Neural progenitor cell (in vitro differentiated cells): ENCODE measurements at places on chromosomes 12 and 14. TPM values are rescaled to one million over a fixed set of nuclear protein-coding genes. Genes with fewer than 3 reads are reported as not detected.

RNASE4 gene
- total RNA-seq, result 2.0 and 2.1 TPM in 2 replicates

CFAP251 gene
- 0.92 and 1.5 TPM in 2 replicates for total RNA-seq

- no peak for DNase-seq
Observed at GRCh38 chr14:93832081-93832480, 43.8 kb upstream of the PRIMA1 start.

GRCh38 chr14:99578541-99579101 lies 25.4 kb downstream of the CCDC85C start:
- DNase-seq, result no peak

DNA sequence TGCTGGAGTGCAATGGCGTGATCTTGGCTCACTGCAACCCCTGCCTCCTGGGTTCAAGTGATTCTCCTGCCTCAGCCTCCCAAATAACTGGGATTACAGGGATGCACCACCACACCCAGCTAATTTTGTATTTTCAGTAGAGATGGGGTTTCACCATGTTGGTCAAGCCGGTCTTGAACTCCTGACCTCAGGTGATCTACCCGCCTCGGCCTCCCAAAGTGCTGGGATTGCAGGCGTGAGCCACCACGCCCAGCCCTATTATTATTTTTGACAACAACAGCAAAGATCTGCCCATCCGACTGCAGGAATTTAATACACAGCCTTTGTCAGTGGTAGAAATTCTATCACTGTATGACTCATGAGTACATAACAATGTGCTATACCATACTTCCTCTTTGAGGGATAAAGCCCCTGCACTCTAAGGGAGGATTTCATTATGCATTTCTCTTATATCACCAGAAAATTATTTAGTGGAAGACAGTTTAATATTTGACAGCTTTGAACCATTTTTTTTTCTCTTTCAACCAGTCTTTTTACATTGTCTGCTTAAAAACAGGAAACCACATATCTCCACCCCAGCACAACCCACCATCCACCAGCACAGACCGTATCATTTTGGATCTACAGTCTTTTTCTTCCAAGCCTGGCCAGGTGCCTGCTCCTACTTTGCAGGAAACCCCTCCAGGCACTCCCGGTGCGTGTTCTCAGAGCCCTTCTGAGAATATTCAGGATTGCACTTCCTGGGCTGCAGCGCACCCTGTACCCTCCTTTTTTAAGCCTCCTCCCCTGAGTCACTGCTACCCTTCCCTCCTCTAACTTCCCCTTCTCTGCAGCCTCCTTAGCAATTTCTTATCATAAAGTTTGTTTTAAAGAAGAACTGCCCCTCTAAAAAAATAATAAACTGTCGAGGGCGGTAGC lies 594 bp downstream of the ARHGDIB start:
- no peak for DNase-seq

DNA sequence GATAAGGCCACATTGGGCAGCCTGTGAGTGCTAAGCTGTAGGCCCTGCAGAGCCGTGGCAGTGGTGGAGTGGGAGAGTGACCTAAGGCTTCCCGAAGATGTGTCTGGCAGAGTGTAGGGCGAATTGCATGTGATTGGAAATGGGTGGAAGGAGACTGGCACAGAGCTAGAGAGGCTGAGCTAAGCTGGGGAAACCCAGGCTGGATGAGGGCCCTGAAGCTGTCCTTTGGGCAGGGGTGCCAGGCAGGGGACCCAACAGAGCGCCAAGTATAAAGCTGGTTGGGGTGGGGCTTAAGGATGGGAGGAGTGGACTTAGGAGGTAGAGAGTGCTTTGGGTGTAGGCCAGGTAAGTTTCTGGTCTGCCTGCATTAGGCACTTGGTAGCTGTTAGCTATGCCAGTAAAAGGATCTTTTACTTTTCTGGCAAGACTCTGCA lies 47.9 kb downstream of the WDR20 start:
- DNase-seq, result no peak

DNA sequence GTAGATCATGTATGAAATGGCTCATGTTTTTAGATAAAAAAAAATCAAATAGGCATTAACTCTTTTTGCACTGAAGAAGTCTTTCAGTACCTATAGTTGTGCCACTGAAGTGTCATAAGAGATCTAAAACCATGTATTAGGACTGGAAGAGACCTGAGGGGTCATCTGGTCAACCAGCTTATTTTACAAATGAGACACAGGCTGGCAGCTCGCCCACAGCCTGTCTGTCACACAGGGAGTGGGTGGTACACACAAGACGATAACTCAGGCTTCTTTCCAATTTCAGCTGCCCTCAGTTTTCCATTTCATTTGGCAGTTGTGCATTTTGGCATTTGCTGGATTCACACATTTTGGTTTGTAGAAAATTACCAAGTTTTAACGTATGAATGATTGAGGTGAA lies 34.7 kb downstream of the C12orf75 start:
- no peak for DNase-seq

DNA sequence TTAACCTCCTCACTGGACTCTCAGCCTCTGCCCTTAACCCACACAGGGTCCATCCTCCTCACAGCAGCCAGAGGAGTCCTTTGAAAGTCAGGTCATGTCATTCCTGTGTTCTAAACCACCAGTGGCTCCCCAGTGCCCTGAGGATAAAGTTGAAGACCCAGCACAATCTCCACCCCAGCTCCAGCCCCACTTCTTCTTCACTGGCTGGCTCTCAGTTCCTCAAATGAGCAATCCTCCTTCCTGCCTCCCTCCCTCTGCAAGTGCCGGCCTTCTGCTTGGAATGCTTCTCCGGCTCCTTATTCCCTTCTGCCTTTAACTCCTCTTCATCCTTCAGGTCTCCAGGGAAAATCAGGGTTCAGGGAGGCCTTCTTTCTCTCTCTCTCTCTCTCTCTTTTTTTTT lies 32.0 kb upstream of the SPPL3 start:
- no peak for DNase-seq

GRCh38 chr12:68458866-68459265 lies 126.7 kb upstream of the MDM1 start:
- no peak for DNase-seq
